ENCODE measurements at places on chromosomes 7 and 10.

GRCh38 chr10:11698691-11699549 is 43.3 kb upstream of the ECHDC3 start:
- peak; percentile 78 for DNase-seq

DNA sequence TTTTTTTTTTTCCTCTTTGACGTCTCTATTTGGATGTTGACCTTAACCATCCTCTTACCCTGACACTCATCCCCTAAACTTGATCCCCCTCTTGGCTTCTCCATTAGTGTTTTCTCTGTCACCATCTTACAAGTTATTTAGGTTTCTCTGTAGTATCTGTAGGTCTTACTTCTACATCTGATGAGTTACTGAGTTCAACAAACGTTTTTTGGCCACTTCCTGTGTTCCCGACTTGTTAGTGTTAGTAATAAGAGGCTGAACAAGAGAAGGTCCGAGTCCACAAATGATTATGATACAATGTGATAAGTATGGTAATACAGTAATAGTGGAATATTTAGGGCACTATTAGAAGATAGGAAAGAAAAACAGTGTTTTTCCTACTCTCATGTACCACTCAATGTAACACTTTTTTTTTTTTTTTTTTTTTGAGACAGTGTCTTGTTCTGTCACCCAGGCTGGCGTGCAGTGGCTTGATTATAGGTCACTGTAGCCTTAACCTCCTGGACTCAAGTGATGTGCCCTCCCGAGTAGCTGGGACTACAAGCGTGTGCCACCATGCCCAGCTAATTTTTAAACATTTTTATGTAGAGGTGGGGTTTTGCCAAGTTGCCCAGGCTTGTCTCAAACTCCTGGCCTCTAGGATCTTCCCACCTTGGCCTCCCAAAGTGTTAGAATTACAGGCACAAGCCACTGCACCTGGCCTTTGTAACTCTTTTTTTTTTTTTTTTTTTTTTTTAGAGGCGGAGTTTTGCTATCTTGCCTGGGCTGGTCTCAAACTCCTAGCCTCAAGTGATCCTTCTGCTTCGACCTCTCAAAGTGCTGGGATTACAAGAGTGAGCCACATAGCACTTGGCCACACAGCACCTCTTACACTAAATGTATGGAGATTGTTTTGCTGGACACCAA is 12.5 kb downstream of the CCSER2 start:
- no peak for DNase-seq

GRCh38 chr10:27950242-27950564 is 48.7 kb downstream of the ODAD2 start:
- DNase-seq, result no peak

DNA sequence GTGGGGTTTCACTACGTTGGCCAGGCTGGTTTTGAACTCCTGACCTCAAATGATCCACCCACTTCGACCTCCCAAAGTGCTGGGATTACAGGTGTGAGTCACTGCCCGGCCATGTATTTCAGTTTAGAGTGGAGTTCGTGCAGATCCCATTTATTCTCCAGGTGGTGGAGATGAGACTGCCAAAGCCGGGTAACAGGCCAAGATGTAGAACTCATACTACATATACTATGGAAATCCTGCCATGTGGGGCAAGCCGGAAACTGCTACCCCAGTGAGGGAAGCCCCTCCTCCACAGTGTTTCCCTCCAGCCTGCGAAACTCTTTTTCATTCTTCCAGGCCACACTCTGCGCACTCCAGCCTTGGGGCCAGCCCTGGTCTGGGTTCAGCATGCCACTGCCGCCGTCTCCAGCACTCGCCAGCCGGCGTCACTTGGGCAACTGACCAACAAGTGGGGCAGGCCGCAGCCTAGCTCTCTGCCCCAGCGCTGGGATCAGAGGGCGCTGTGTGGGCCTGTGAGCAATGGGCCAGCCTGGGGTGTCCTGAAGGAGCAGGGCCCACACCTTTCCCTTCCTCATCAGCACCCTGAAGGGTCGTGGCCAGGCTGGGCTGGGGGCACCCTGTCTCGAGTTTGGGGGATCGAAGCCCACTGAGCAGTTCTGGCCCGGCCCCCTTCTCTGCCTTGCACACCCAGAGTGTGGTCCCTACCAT is 122.0 kb downstream of the TRRAP start:
- DNase-seq, result no peak

DNA sequence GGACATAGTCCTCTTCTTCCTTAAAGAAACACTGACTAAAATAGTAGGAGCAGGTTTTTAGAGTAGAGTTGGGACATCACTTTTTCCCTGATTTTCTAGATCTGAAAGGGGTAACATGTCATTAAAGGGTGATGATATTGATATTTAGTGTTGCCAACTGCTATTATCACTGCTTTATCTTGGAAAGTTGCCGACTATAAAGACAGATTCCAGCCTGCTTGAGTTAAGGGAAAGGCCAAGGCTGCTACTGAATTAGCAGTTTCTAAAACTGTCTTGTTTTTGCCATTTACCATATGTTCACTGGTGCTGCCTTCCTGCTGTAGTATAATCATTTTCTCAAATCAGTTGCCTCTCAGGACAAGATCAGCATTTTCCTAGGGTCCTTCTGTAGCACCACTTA is 29.7 kb downstream of the AP3M1 start:
- no peak for DNase-seq

DNA sequence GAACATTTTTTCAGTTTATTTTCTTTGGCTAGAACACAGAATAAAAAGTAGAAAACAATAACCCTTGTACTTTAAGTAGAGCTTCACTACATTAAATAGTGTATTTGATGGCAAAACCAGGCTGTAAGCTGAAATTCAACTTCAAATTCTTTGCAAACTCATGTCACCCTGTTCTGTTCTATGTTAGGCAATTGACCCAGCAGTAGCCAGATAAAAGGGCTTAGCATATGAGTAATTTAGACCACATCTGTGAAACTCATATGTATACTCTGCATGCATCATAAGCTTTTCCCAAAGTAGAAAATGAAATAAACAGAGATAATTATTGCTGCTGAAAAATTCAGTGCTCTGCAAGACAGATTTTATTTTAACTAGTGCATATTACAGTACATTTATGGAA is 150.2 kb downstream of the GNAI1 start:
- no peak for DNase-seq

DNA sequence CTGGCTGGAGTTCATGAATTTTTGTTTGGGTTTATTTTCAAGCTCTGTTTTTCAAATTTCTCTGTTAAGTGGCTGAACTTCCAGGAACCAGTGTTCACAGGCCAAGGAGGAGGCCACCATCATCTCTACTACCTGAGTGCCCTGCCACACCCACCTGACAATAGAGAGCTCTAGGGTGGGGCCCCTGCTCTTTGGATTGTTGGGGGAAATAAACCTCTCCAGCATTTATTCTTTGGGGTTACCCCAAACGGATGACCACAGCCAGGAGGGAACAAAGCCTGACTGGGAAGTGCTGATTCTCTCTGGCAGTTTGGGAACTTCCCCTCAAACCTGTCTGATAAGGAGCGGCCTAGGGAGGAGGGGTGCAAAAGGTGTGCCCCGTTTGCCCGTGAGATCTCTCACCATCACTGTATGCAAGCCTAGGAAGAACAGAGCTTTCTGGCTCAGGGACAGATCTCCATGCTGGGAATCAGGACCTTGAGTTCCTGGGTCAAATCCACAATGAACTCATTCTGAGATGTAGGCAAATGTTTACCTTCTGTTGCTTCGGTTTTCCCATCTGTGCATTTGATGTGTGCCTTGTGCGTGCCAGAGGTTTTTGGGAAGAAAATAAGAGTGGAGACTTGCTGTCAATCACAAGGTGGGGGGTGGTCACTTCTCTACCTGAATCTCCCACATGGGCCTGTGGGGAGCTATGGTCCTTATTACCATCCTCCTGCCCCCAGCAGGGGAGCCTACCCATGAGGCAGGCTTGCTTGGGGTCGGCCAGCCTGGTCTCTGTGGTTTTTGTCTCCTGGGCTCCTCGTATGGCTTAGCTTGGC is 27.7 kb upstream of the PDCD4 start:
- DNase-seq, result no peak

GRCh38 chr10:113095419-113096127 is 145.5 kb downstream of the TCF7L2 start:
- DNase-seq, result no peak

DNA sequence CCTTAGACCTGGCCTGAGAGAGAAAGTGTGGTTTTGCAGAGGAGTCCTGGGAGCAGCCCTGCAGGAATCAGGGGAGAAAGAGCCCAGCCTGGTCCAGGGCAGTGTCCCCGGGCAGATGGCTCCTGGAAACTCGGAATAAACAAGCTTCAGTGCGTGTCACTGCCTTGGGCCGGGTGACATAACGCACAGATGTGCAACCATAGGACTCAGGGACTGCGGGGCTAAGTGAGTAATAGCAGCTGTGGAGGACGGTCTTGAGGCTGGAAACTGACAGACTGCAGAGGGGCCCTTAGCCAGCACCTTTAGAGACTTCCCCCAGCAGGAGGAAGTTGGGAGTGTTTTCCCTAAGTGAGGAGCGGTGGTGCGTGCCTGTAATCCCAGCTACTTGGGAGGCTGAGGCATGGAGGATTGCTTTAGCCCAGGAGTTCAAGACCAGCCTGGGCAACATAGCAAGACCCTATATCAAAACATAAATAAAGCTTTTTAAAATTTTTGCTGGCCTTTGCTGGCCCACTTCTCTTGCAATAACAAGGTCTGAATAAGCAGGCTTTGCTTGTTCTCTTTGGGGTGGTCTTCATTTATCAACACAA is 5.3 kb upstream of the CLIP2 start:
- no peak for DNase-seq

DNA sequence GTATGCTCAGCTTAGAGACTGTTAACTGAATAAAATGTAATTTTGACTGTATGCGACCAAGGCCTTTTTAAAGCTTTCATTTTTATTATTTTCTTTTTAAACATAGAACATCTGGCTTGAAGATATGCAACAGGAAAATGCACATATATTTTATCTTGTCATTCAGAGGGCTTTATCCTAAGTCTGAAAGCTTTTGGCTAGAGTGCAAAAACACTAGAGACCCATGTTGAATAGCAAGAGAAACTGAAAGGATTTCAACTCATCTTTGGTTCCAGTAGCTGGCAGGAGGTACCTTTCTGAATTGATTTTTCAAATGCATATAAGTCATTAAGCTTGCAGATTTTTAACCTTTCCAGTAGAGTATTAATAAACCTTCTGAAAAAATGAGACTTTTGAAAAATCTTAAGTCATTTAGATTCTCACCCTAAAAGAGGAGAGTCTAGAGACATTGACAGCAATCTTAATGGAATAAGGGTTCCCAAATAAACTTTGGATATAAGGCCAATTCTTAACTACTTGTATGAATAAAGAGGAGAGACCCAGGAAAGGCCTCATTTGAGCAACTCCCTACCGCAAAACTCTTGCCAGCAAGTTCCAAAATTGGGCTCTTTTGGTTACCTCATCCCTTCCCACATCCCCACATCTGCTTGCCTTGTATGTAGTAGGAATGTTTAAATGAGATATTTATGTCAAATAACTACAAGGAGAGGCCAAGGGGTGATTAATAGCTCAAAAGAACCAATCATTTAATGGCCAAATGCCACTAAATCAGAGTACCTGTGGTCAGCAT is 454.4 kb downstream of the HTR7 start:
- DNase-seq, result no peak

All from Karpas-422 (cell line).